ENCODE measurements at places on chromosomes 11 and 22. TPM values are rescaled to one million over a fixed set of nuclear protein-coding genes. Genes with fewer than 3 reads are reported as not detected.

IFITM1 gene
- 137 TPM for polyA plus RNA-seq

IL17REL gene
- polyA plus RNA-seq, result 0.31 TPM

HBB gene
- 175 TPM for polyA plus RNA-seq

CDKN1C gene
- polyA plus RNA-seq, result 197 TPM

CRYBB3 gene
- 0.16 TPM for polyA plus RNA-seq

RAC2 gene
- 22.6 TPM for polyA plus RNA-seq

FJX1 gene
- polyA plus RNA-seq, result 3.5 TPM

TNNT3 gene
- 11.9 TPM for polyA plus RNA-seq

RBFOX2 gene
- polyA plus RNA-seq, result 67.0 TPM

LBHD1 gene
- 5.7 TPM for polyA plus RNA-seq

HBE1 gene
- 5.6 TPM for polyA plus RNA-seq

OSBP2 gene
- 77.2 TPM for polyA plus RNA-seq

FBLN1 gene
- polyA plus RNA-seq, result 70.4 TPM

C11orf87 gene
- 0.27 TPM for polyA plus RNA-seq

SCARF2 gene
- polyA plus RNA-seq, result 5.3 TPM

NXPE4 gene
- polyA plus RNA-seq, result not detected

BBOX1 gene
- 0.96 TPM for polyA plus RNA-seq

TMPRSS13 gene
- polyA plus RNA-seq, result 3.6 TPM

PATE4 gene
- 0.04 TPM for polyA plus RNA-seq

CRYBA4 gene
- 0.06 TPM for polyA plus RNA-seq

NF2 gene
- polyA plus RNA-seq, result 12.1 TPM

CCDC116 gene
- polyA plus RNA-seq, result 0.28 TPM

SNU13 gene
- 118 TPM for polyA plus RNA-seq

SMTNL1 gene
- 0.58 TPM for polyA plus RNA-seq

NPAS4 gene
- polyA plus RNA-seq, result 1.7 TPM

NAA40 gene
- polyA plus RNA-seq, result 22.0 TPM

KDELR3 gene
- polyA plus RNA-seq, result 47.2 TPM

PDGFB gene
- 7.4 TPM for polyA plus RNA-seq

SCT gene
- 131 TPM for polyA plus RNA-seq

IGSF22 gene
- 1.5 TPM for polyA plus RNA-seq

TEX54 gene
- polyA plus RNA-seq, result 0.76 TPM

TREH gene
- polyA plus RNA-seq, result 74.4 TPM

PTPN5 gene
- polyA plus RNA-seq, result 1.2 TPM

DNAJB7 gene
- polyA plus RNA-seq, result 2.5 TPM

PIK3IP1 gene
- polyA plus RNA-seq, result 13.9 TPM

TMEM45B gene
- polyA plus RNA-seq, result 247 TPM

SMIM35 gene
- polyA plus RNA-seq, result 0.46 TPM

EED gene
- polyA plus RNA-seq, result 28.0 TPM

GLYATL1 gene
- 10.0 TPM for polyA plus RNA-seq

OR10D3 gene
- polyA plus RNA-seq, result not detected

ZDHHC5 gene
- 46.4 TPM for polyA plus RNA-seq

LDHAL6A gene
- 0.33 TPM for polyA plus RNA-seq

LMO2 gene
- 11.8 TPM for polyA plus RNA-seq

CASP5 gene
- 15.2 TPM for polyA plus RNA-seq

IL10RA gene
- polyA plus RNA-seq, result 8.6 TPM

VWCE gene
- 5.1 TPM for polyA plus RNA-seq
